Left renal cortex interstitium (tissue), 4 donors: ENCODE measurements at places on chromosomes 5 and 9. TPM values are rescaled to one million over a fixed set of nuclear protein-coding genes. Genes with fewer than 3 reads are reported as not detected.

- DNase-seq: no peak
Measured at GRCh38 chr9:128214571-128215490, 11.7 kb downstream of the DNM1 start.

DNA sequence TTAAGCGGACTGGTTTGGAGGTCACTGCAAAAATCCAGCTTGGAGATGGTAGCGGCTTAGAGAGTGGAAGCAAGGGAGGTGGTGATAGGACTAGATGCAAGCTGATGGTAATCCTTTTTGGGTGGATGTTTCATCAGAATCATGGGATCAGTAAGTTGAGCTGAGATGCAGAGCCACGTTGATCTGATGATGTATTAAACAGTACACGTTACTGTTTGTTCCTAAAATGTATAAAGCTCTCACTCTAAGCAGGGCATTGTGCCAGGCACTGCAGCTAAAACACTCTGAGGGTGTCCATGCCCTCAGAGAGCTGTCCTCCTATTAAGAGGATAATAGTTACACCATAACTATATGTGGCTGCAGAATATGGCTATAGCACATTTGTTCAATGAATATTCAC, 93.1 kb downstream of the JAKMIP2 start:
- no peak for DNase-seq

DNA sequence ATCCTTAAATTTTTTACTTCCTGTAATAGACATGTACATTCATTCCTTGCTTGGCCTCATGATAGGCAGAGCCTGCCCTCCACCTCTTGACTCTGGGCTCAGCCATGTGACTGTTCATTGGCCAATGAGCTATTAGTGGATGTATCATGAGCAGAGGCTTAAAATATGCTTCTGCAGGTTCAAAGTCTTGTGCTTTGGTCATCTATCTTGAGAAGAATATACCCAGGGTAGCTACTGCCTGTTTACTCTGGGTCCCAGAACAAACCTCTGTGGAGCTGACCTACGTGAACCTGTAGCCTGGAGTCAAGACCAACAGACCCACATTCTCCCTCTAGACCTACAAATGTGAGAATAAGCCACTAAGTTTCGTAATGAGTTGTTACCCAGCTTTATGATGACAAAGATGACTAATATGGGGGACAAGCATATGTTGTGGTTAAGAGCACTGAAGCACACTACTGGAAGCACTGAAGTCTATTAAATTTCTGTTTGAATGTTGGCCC, 244.4 kb downstream of the MAST4 start:
- DNase-seq: no peak

DNA sequence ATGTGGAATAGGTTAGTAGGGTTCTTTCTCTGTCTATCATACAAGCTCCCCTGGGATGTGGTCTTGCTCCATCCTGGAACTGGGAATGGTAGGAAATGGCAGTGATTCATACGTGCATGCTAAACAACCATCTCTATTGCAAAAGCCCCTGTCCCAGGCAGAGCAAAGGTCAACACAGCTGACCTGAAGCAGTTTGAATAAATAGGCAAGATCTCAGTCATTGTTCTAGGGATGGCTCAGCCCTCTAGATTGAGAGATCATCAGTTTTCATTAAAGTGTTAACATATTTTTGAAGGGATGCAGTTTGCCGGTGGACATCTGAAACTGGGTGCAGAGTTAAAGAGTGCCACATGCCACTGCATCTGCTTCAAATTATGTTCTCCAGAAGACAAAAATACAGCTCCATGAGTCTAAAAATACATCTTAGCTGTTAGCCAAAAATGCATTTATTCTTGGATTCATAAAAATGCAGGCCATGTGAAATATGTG, 224.1 kb downstream of the ESM1 start:
- no peak for DNase-seq

DNA sequence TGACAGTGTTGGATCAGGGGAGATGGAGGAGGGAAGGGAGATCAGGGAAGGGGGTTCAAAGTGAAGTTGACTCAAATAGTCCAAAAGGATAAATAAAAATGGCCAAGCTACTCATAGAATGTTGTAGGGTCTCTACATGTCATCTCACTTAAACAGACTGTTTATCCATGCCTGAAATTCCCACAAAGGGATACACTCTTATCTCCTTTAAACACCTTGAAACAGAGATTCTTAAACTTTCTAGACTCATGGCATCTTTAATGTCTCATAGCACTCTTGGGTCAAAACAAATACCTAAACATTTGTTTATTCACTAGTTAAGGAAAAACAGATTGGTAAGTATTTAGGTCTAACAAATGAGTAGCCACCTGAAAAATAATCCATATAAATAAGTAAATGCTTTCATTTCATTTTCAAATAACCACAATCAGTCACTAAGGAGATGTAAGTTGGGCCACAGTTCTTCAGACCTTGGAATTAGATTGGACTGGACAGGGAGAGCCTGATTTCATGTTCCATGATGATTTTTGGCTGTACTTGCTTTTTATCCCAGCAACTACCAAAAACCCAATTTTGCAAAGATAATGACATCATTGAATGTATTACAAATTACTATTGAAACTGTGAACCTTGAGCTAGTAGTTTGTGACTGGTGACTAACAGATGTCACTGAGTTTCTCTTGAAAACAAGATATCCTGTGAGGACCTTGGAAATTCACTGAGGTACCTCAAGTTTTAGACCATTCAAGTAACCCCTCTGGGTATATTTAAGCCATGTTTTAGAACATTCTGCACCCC, 62.5 kb upstream of the ISOC1 start:
- no peak for DNase-seq

DNA sequence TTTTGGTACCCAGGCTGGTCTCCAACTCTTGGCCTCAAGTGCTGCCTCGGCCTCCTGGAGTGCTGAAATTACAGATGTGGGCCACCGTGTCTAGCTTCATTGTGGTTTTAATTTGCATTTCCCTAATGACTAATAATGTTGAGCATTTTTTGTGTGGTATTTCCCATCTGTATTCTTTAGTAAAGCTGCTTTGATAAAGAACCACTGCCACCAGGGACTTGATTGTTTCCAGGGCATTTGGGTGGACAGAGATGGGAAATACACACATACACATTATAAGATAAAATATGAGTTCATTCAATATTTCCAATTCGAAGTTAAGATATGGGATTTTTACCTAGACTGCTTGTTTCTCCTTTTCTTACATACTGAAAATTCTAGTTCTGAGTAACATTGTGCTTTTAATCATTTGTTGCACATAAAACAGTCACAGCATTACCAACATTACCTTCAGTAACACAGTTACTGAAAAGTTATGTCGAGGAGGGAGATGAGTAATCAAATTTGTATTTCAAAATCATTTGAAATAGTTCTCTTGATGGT, 28.9 kb downstream of the HABP4 start:
- DNase-seq: no peak

DNA sequence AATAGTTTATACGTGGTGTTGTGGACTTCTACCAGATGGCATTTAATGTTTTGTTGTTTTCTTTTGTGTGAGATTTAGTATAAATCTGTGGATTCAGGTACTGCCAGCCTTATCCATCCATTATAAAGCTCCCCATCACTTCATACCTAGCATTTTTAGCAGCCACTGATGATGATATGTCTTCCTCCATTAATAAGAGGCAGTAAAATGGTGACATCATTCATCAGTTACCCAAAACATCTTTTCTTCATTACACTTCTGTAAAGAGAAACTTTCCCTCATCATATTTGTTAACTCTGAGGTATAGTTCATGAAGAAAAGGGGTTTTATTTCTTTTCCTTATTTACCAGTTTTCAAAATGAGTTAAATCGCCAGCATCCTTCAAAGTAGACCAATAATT, 19.4 kb downstream of the CHD1 start:
- DNase-seq: no peak

- no peak for DNase-seq
Measured at GRCh38 chr5:13529300-13529699, 415.2 kb downstream of the DNAH5 start.

GRCh38 chr5:606061-606460, 6.1 kb upstream of the CEP72 start:
- DNase-seq: no peak

- DNase-seq: peak; percentile 45
Measured at GRCh38 chr5:72156946-72157624, 49.8 kb downstream of the MAP1B start.

The SLC25A2 gene
- polyA plus RNA-seq: 0.14 TPM

The FGFR4 gene
- 92.9 TPM for polyA plus RNA-seq

The ORM2 gene
- 0.27 TPM for polyA plus RNA-seq

The HRH2 gene
- 3.6 TPM for polyA plus RNA-seq
